ENCODE measurements at places on chromosomes 12 and 14.

GRCh38 chr12:16347391-16348298, at the start of gene MGST1:
MGST1 (plus strand) TSS chr12:16347645; CDS start chr12:16354253, 6,608 bp downstream.
- DNase-seq: no peak

GRCh38 chr12:124236625-124237031, 58.3 kb upstream of the RFLNA start:
- DNase-seq: no peak

DNA sequence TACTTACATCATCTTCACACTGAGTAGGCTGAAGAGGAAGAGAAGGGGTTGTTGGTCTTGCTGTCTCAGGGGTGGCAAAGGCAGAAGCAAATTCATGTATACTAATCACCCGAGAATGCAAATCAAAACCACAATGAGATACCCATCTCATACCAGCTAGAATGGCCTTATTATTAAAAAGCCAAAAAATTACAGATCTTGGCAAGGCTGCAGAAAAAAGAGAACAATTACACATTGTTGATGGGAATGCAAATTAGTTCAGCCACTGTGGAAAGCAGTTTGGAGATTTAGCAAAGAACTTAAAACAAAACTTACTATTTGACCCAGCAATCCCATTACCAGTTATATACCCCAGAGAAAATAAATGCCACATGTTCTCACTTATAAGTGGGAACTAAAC, 154.9 kb downstream of the SEC23A start:
- no peak for DNase-seq

- DNase-seq: no peak
These were observed 168.1 kb upstream of the DAAM1 start for GRCh38 chr14:59020382-59020781.

- DNase-seq: no peak
These were observed 23.3 kb upstream of the MARK3 start for GRCh38 chr14:103361867-103362266.

- DNase-seq: no peak
These were observed 8.8 kb upstream of the A2M start for GRCh38 chr12:9124383-9125031.

DNA sequence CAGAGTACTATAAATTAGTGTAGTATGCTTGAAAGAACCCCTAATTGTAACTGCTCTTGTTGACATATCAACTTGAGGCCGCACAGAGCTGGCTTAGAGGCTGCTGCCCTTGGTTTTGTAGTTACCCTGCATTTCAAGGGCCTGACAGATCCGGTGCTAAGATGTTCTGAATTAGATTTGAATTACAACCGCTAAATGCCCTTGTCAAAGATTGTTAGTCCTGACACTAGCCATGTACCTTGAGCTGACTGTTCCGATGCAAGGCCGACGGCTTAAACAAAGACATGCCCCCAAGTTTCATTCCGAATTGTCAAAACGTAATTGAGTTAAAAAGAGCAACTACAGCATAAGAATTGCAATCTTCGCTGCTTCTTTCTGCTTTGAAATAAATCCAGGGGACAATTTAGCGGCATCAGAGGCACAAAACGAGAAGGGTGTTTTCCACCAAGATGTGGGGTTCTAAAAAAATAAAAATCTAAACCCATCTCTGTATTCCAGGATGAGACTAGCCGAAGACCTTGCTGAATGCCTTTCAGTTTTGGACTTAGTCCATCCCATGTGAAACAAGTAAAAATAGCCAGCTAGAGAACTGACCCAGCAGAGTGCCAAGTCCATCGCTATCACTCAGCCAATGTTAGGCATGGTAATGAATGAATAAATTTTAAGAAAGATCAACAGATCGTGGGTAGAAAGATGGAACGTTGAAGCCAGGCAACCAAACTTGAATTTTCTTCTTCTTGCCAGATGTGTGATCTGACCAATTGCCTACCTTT, 148.7 kb downstream of the DICER1 start:
- no peak for DNase-seq

- no peak for DNase-seq
These were observed at the start of gene ACOT4 for GRCh38 chr14:73591690-73592449. ACOT4 (plus strand) TSS chr14:73591873; CDS start chr14:73591960, 87 bp downstream.

GRCh38 chr12:53325511-53326061, 4.2 kb upstream of the AAAS start:
- peak; percentile 77 for DNase-seq

GRCh38 chr12:94203796-94204195, 55.4 kb downstream of the PLXNC1 start:
- DNase-seq: no peak

DNA sequence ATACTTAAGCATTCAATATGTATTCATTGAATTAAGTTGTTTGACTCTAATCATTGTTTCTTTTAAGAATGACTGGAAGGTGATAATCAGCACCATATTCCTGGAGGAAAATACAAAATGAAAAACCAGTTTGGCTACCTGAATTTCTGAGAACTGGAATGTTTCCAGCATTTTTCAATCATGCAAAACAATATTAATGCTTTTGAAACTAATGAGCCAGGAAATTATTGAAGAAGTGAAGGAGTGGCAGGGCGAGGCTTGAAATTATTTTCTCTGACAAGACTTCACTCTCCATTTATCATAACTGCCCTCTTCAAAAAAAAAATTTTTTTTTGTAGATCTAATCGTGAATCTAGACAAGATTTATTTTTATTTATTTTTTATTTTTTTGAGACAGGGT, 19.0 kb downstream of the TMEM19 start:
- no peak for DNase-seq

GRCh38 chr12:79841878-79842265, 93.0 kb downstream of the PPP1R12A start:
- DNase-seq: no peak

DNA sequence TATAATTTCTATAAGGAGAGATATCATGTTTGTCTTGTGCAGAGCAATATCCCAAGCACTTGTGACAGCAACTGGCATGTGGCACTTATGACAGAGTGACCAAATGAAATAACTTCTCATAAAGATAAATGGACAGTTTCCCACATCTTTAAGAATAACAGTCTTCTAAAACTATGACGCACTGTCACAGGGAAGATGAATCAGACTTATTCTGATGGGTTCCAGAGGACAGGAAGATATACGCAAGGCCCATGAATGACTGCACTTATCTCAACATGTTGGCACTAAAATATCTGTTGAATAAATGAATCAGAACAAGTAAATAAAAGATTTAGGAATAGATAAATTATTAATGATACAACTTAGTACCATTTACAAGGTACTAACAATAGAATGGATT, 465.8 kb upstream of the SYT1 start:
- no peak for DNase-seq

GRCh38 chr14:93051600-93052546, 63.9 kb downstream of the ITPK1 start:
- no peak for DNase-seq

DNA sequence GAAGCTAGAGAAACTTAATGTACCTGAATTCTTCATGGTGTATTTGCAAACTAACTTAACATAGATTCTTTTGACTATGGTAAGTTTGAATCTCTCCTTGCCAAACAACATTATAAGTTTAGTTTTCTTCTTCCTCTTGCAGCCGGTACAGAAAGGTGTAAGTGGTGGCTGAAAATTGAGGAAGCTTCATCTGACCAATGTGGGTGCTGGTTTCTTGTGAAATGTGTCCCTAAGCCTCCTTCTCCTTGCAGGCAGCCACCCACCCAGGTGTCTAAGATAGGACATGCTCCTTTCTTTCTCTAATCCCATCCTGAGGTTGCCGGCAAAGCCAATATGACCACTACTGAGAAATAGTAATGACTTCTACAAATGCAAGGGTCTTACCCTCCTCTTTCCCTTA, 20.6 kb downstream of the GSG1 start:
- DNase-seq: no peak

DNA sequence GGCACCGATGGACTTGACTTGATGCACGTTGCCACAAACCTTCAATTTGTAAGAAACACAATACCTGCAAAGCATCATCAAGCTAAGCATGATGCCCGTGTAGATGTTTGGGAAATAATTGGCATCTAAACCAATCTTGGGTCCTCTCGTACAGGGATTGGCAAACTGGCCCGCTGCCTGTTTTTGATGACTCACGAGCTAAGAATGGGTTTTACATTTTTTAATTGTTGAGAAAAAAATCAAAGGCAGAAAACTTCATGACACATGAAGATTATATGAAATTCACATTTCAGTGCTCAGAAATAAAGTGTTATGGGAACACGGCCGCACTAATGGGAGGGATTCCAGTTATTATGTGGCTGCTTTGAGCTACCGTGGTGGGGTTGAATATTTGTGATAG, 10.9 kb downstream of the MTA1 start:
- no peak for DNase-seq

DNA sequence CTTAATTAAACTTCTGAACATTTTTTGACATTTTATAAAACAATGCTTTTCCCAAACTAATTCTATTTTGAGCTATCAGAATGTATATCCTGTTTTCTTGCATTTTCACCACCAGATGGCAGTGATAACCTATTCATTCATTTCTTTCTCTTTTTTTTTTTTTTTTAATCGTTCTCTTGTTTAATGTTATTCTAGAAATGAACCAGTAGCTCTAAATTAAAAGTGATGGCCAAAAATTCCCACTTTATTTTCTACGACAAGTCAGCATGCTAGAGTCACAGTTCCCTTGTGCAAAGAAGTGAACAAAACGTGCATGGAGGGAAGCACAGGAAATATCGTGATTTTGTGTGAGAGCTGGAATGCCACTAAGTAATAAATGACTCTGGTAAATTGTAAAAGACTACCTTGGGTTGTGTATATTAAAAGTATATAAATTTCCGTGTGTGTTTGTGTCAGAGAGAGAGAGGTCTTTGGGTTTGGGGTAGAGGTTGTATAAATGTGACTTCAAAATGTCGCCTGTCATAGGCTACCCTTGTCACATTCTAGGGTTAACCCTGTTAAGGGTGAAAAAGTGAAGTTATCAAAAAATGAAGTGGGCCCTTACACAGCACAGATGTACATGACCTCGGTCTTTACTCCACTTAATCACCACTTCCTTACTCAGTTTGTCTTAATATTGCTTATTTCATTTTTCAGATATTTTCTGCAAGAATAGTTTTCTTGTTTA, 40.4 kb upstream of the LDHB start:
- no peak for DNase-seq

DNA sequence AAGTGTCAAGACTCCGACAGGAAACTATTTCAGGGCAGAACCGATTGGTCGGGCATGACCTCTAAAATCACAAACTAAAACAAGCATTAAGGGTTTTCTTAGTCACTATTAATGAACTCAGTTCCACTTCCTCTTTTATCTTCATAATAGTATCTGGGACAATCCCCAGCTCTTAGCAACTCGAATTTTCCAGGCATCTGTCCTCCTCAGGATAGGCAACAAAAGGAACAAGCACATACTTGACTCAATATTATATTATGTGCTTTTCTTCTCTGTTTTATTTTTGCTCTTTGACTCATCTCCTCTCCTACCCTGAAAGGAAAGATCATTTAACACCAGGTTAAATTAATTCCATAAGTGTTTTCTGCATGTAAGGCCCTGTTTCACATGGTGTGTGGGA, 638.3 kb upstream of the TBX3 start:
- DNase-seq: no peak

GRCh38 chr12:52614381-52615207, 3.8 kb downstream of the KRT73 start:
- no peak for DNase-seq

GRCh38 chr14:101404426-101405170, 156.7 kb upstream of the DIO3 start:
- no peak for DNase-seq

- no peak for DNase-seq
These were observed 159.9 kb downstream of the DUSP6 start for GRCh38 chr12:89192429-89192828.

DNA sequence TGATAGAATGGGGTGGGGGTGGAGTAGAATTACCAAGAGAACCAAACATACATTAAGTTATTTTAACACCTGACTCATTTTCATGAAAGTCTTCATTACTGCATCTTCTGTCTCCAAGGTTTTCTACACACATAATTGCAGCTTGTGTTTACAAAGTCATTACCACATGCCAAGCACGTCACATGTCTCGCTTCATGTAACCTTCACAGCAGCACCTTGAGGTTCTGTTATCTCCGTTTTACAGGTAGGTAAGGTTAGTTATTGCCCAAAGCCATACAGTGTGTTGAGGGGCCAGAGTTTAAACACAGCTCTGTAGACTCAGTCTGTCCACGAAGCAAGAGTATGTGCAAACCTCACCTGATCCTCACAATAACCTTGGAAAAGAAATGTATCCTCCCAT, 64.3 kb upstream of the RBM19 start:
- no peak for DNase-seq

DNA sequence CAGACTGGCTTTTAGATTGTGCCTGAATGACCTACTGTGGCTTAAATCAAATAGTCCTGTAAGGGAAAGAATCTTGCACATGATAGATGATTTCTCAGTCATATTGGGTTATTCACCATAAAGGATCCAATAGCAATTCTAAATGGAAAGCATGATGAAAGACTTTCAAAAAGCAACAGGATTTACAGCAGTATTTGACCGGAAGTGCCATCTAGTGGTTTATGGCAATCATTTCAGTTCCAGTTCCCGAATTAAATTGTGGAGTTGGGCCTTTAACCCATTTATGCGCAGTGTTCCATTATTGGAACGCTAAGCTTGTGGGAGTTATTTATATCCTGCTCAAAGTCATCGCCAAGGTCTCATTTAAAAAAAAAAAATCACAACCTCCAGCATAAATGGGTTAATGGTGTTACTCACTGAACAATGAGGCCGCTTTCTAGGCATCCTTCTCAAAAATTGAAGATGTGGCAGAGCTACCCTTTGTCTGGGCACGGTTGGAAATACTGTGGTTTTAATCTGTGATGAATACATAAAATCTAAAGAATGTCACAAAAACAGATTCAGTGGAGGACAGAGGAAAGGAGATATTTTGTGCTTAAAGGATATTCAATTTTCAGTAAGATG, 60.8 kb upstream of the REP15 start:
- DNase-seq: no peak

GRCh38 chr12:47004634-47005033, 74.8 kb upstream of the PCED1B start:
- DNase-seq: no peak

GRCh38 chr12:96879301-96879700, 27.8 kb upstream of the NEDD1 start:
- no peak for DNase-seq

GRCh38 chr12:107513184-107513583, 172.4 kb upstream of the PWP1 start:
- DNase-seq: no peak

- DNase-seq: no peak
These were observed 19.5 kb downstream of the PIGH start for GRCh38 chr14:67580336-67581171.

DNA sequence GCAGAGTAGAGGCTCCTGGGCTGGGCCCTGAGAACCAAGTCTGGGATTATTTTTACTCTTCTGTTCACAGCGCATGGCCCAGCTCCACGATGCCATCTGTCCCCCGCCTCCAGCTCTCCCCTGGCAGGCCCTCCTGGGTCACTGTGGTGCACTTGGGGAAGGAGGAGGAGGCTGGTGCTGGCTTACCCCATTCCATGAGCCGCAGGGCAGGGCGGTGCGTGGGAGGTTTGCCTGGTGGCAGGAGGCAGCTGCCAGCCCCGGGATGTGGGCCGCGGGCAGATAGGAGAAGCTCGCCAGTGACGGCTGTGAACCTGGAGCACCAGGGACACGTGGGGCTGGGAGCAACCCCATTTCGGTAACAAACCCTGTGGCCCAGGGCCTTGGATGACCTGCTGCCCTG, 23.2 kb downstream of the TEAD4 start:
- DNase-seq: no peak

Measured in coronary artery (tissue), 2 donors.